T-helper 22 cell (primary cell): ENCODE measurements at places on chromosomes 2 and 18.

DNA sequence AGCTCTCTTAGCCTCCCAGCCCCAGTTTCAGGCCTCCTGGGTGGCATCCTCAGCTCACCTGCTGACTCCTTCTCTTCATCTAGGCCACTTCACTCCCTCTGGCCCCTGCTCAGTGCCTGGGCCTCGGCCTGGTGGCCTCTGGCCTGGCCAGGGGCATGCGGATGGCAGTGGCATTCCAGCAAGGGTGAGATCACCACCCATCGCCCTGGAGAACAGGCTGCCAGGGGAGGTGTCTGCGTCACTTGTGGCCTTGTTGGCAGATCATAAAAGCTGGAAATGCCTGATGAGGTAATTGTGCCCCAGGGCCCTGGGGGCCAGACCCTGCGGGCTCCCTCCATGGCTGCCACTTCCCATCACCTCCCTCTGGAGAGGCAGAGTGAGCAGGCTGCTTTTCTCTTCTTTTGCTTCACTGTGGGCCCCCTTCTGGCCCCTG is 72.5 kb upstream of the SMAD2 start:
- DNase-seq: no peak

- no peak for DNase-seq
Measured at GRCh38 chr2:128442053-128442751, 123.5 kb upstream of the HS6ST1 start.

DNA sequence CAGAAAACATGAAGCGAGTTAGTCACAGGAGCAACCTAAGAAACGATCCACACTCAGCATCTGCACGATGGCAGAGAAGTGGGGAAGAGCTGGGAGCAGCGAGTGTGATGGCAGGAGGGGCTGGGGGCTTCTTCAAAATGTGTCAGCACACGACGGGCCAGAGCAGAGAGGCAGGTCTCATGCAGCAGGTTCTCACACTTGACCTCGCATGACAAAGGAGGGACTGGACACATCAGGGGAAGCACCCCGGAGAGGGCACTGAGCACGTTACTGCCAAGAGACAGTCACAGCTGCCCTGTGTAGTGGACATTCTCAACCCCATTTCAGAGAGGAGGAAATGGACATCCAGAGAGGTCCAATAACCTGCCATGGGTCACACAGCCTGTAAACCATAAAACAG is 104.1 kb upstream of the CAPN13 start:
- DNase-seq: no peak

DNA sequence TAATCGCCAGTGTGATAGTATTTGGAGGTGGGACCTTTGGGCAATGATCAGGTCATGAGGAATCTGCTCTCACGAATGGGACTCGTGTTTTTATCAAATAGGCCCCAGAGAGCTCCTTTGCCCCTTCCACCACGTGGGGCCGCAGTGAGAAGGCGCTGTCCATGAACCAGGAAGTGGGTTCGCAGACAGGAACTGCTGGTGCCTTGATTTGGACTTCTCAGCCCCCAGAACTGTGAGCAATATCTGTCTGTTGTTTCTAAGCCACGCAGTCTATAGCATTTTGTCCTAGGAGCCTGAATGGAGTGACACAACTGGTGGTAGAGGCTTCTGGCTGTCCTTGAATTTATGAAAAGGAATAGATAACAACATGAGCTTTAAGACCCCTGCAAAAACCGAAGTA is 111.2 kb upstream of the HDAC4 start:
- no peak for DNase-seq

DNA sequence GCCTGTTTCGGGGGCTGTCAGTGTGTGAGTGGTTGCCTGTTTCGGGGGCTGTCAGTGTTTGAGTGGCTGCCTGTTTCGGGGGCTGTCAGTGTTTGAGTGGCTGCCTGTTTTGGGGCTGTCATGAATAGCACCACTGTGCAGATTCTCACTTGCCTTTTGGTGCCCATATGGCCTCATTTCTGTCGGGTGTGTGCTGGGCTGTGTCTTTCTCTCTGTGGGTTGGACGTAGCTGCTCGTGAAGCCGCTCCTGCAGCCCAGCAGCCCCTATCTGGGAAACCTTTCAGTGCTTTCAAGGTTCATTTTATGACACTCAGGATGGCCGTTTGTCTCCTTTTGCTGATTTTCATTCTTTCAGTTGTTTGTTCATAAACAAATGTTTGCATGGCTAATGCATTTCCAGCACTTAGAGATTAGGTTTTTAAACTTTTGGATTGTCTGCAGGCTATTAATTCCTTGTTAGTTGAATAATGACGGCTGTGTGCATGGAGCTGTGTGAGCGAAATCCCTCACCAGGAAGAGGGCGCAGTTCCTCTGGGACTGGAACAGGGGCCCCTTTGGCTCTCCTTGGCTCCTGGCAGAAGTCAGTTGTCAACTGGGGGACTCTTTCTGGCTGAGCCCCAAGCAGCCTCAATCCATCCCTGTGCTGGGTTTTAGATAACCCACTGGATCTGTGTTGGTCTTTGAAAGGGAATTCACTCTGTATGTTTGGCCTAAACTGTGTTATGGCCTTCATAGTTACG is 10.8 kb downstream of the AGAP1 start:
- no peak for DNase-seq

DNA sequence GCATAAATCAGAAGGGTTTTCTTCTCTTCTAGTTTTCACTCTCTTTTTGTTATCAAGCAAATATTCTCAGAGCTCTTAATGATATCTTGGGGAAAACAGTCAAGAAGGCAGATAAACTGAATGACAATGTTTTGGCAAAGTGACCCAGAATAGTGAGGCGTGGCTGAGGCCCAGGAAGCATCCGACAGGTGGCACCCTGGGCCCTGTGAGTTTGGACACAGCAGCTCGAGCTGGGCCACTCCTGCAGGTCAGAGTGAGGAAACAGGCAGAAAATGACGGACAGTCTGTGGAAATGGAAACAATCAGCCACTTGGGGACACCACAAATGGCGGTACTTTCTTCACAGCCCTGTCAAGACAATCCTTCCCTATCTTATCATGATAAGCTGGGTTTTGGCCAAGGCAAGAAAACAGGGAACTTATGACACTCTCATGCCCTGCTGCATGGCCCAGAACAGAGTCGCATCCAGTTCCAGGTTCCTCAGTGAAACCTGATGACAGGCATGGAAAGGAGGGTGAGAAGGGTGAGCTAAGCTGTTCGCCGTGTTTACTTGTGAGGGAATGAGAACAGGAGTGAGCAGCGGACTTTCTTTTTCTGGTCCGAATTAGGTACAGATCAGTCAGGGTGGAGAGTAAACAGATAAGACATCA is 32.1 kb downstream of the MRPL44 start:
- DNase-seq: no peak

DNA sequence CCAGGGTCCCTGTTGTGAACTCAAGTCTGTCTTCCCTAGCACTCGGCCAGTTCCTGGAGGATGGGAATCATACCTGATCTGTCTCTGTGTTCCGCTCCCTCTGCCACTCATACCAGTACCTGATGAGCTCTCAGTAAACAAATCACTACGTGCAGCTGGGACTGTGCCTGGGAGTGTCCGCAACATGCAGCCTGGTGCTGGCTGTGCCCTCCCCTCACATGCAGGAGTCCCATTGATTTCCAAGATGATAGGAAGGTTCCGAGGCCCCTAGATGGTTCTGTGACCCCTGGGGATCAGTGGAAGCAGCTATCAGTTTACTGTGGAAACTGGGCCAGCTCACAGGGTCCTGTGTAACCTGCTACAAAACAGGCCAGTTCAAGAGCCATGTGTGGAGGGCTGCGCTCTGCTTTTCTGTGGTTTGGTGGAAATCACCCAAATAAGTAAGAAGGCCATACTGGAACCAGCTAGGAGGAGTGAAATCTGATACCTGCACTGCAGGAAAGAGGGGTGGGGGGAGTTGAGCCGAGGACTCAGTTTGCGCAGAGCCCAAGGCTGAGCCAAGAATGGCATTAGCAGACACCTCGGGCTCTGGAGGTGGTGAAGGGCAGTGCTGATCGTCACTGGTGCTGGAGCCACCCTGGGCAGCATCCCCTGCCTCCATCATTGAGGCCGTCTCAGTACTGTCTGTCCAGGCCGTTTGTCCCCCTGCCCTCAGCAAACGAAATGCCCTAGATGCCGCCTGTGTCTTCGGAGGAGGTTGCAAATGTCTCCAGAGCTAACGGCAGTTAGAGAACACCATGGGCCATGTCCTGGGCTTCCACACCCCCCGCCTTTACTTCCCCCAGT is 93.3 kb downstream of the KLHL29 start:
- no peak for DNase-seq

DNA sequence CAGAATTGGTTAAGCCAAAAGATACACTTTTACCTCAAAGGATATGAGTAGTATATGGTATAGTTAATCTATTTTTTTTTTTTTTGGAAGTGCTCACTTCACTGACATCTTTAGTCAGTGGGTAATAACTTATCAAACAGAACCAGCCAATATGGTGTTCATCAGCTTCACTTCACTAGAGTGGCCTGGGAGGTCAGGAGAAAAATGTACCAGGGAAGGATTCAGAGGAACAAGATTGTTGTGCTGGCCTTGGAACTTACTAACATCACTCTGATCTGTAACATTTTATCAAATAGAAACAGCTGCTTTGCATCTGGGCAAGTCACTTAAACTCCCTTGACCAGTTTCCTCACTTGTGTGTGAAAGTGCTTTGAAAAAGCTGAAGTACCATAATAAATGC is 962.7 kb downstream of the BCL11A start:
- no peak for DNase-seq

DNA sequence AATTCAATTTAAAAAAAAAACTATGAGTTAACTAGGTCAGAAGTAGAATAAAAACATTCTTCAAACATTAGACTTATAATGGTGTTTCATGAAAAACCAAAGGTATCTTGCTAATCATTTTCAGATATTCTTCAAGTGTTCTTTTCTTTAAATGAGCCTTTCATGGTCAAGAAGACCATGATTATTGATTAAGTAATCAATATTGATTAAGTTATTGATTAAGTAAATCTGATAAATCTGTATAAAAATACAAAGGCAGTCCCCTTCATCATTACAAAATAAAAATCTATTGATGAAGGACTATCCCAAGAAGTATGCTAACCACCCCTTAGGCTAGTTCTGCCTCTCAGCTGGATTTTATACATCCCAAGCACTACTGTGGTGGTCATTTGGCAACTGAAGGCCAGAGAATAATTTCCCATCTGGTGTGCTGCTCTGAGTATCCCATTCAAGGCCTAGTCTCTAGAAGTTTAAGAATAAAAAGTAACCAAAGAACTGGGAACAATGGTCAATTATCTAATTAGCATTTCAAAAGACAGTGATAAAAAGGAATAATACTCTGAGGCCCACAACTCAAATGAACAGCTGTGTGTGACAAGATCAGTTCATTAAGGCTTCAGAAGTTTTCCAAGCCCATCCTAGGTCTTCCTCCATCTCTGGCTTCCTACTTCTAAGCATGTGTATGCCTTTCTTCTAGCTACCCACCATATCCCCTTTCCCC is 63.5 kb downstream of the TCF4 start:
- DNase-seq: no peak

- no peak for DNase-seq
Measured at GRCh38 chr2:202147775-202148174, 74.7 kb downstream of the KIAA2012 start.

GRCh38 chr18:58091099-58091611 is 47.1 kb downstream of the NEDD4L start:
- DNase-seq: no peak

GRCh38 chr2:78839259-78839658 is 186.2 kb upstream of the REG3G start:
- no peak for DNase-seq

DNA sequence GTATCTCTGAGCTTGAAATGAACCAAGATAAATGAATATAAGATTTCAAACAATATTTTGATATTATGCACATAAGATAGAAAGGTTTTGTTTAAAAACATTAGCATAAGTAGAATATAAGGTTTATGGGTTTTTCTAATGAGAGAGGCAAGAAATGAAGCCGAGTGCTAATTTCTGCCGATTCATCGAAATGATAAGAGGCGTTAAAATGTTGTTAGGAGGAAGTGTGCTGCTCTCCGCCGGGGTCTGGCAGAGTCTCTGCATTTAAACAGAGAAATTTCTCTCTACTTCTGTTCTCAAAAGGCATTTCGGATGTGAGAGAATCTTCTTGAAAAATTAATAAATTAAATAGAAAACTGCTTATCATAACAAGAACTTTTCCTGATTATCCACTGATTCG is 83.6 kb downstream of the MRPS9 start:
- no peak for DNase-seq

DNA sequence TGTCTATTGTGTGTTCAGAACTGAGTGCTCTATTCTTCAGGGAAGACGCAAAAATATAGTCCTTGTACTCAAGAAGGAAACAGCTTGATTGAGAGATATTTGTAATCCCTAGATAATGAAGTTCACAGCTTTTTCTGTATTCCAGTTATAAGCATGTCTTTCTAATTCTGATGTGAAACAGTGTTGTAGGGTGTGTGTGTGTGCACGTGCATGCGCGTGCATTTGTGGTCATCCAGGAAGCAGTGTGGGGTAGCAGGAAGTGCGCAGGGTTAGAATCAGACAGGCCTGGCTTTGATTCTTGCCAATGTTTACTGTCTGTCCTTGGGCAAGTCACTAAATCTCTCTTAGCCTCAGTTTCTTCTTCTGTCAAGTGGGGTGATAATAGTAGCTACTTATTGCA is 87.9 kb downstream of the NPAS2 start:
- DNase-seq: no peak

DNA sequence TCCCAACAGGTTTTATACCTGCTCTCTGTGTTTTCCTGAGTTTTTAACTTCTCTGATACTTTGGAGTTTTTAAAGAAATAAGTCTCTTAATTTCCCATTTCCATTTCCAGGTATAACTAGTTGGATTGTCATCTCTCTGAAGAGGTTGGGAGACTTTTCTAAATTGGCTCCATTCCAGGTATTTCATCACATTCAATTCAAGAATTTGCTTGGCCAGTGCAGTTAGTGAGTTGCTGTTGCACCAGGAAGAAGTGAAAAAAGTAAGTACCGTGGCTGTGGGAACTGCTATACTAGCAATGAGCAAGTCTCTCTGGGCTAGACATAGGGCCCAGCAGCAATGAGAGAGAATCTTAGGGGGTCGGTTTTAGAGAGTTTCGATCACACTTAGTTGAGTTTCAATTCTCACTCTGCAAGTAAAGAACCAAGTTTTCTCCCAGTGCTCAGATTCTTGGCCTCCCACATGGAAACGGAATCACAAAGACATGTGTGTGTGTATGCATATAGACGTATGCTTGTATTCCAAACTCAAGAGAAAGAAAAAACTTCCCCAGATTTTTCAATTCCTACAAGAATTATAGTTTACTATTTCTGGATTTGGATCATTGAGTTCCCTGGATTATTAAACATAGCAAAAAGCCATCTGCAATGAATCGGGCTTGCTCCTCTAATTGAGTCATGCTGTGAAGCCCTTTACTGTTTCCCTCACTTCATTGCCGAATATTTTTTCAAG is 894.4 kb downstream of the BCL11A start:
- DNase-seq: no peak
